ENCODE measurements at places on chromosomes 12 and 14.

DNA sequence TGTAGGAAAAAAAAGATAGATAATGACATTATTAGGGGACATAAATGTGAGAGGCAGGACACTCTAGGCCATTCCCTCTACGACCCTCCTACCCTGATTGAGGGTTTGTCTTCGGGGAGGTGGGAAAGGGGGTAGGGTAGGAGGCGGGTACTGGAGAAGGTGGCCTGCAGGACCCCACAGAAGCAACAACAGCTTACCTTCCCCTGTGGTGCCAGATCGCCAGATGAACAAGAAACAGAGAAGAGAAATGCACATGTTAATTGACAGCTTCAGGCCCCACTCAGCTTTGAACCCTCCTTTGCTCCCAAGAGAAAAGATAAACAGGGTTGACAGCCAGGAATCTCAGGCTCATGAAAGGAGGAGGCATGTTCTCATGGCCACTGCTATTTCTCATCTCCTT is 4.8 kb downstream of the PHB2 start:
- DNase-seq = no peak

DNA sequence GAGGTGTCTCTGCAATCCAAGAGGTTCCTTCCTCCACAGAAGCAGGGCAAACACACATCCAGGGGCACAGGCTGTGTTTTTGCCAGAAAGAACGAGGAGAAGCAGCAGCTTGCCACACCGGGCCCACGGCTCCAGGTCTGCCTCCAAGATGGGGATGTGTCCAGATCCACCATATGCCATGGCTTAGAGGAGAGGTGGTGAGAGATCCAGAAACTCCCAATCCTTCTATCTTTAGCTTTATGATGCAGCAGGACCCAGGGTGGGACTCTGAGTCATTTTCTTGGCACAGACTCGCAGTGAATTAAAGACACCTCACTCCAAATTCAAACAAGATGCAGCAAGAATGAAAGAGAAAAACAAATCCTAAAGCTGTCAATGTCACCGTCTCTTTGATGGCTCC is 481.4 kb upstream of the TMEM132C start:
- DNase-seq = no peak

DNA sequence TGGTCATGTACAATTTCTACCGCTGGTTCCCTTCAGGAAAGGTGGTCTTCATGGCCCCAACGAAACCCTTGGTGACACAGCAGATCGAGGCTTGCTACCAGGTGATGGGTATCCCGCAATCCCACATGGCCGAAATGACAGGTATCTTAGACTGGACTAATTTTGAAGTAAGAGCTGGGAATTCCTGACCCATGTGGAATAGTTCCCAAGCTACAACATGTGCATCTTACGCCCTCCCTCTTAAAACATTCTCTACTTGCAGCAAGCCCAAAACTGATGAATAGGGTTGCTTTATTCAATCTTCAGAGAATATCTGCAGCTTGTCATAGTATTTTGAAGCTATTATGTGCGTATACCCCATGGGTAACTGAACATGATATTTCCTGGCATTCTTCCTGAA is 669 bp downstream of the FANCM start:
- DNase-seq = no peak

GRCh38 chr12:77049767-77050353 is 15.5 kb downstream of the E2F7 start:
- peak; percentile 70 for DNase-seq

GRCh38 chr14:94305620-94306019 is 12.6 kb upstream of the SERPINA10 start:
- no peak for DNase-seq

DNA sequence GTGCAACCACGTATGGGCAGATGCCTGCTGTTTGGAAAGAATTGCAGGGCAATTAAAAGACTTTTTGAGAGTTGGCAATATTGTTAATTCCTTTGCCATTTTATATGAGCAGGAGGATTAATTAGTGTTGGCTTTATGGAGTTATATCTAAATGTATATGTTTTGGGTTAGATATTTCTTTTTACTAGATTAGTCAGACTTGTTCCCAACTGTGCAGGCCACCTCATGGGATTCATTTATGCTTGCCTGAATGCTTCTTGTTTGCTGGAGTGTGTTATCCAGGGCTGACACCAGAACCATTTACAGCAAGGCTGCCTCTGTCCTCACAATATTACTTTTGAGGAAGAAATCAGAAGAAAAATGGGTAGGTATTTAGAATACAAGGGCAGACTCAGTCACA is 192.5 kb downstream of the KTN1 start:
- DNase-seq = no peak

DNA sequence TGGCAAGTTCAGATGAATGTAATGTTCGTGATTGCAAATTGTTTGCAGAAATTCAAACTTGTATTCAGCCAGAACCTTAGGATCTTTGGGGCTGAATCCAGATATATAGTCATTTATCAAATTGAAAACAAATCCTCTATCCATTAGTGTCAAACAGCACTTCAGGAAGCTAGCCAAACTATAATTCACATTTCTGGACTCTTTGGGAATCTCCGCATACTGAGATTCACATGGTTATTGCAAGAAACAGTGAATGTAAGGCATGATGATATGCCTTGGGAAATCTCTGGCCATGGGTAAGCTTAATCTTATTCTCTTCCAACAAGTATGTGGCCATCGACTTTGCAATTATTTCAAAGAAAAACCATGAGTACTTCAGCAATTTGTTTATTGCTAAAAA is 98.5 kb downstream of the KLHL28 start:
- DNase-seq = no peak

Measured in CD4-positive, alpha-beta T cell treated with Interleukin-2 at 100 ng/mL for 4 hours (primary cell).